ENCODE measurements at places on chromosomes 1 and 21. TPM values are rescaled to one million over a fixed set of nuclear protein-coding genes. Genes with fewer than 3 reads are reported as not detected.

GRCh38 chr1:28926629-28927265 is 12.4 kb downstream of the EPB41 start:
- H3K4me3 ChIP-seq: peak overlapping the region; percentile 53
- DNase-seq: peak; percentile 24
- H3K27me3 ChIP-seq: no peaks in the 10 kb centered on the region
- peaks cover 2% of the 10 kb centered on the region for H3K36me3 ChIP-seq
- peak overlapping the region; percentile 94 for H3K27ac ChIP-seq

- H3K4me1 ChIP-seq: peaks cover 3% of the 10 kb centered on the region
- no peak for DNase-seq
- H3K27ac ChIP-seq: no peak overlapping the region
- no peak overlapping the region for H3K4me3 ChIP-seq
Measured at GRCh38 chr1:28792644-28793121, 19.3 kb upstream of the OPRD1 start.

GRCh38 chr1:166960858-166961474 is 14.4 kb downstream of the ILDR2 start:
- H3K4me3 ChIP-seq: no peak overlapping the region
- peaks cover 14% of the 10 kb centered on the region for H3K27me3 ChIP-seq
- no peaks in the 10 kb centered on the region for H3K36me3 ChIP-seq
- H3K4me1 ChIP-seq: no peaks in the 10 kb centered on the region
- H3K27ac ChIP-seq: no peak overlapping the region

GRCh38 chr1:187032982-187033692 is 204.4 kb downstream of the PLA2G4A start:
- no peak overlapping the region for H3K4me3 ChIP-seq
- H3K36me3 ChIP-seq: no peaks in the 10 kb centered on the region
- no peak for DNase-seq
- H3K27me3 ChIP-seq: peaks cover 2% of the 10 kb centered on the region
- H3K27ac ChIP-seq: no peak overlapping the region
- no peaks in the 10 kb centered on the region for H3K4me1 ChIP-seq

Gene SYT6
- not detected for total RNA-seq

GRCh38 chr1:22673486-22674409 is 20.7 kb downstream of the C1QB start:
- peak; percentile 58 for DNase-seq
- no peaks in the 10 kb centered on the region for H3K4me1 ChIP-seq
- H3K36me3 ChIP-seq: no peaks in the 10 kb centered on the region
- H3K27me3 ChIP-seq: peaks cover 32% of the 10 kb centered on the region

- no peak for DNase-seq
- H3K4me3 ChIP-seq: no peak overlapping the region
- H3K4me1 ChIP-seq: peaks cover 20% of the 10 kb centered on the region
- H3K27ac ChIP-seq: no peak overlapping the region
- H3K27me3 ChIP-seq: peaks cover 2% of the 10 kb centered on the region
Measured at GRCh38 chr1:206015071-206015470, 8.6 kb downstream of the CTSE start.

Gene CCDC17
- 1.0 TPM for total RNA-seq

DNA sequence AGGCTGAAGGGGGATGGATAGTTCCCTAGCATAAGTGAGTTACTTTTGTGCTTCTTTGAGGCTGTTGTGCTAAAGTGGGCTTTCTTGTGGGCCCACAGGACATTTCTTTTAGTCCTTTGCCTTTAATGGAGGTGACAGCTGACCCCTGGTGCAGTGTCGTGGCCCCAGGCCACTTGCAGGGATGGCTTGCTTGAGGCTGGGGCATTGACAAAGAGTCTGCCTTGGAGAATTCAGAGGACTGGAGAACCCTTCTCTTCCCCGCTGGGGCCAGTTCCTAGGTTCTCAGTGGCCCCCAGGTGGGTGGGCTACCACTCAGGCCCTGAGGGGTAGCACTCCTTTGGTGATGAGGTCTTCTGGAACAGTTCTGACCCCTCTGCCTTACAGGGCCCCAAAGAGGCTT is 12.8 kb downstream of the ABCG1 start:
- no peaks in the 10 kb centered on the region for H3K27me3 ChIP-seq
- peak overlapping the region; percentile 97 for H3K27ac ChIP-seq
- peaks cover 24% of the 10 kb centered on the region for H3K36me3 ChIP-seq
- peaks cover 94% of the 10 kb centered on the region for H3K4me1 ChIP-seq

GRCh38 chr1:248696261-248696660 is 6.3 kb downstream of the OR14I1 start:
- H3K27me3 ChIP-seq: peaks cover 10% of the 10 kb centered on the region
- no peaks in the 10 kb centered on the region for H3K36me3 ChIP-seq
- no peak overlapping the region for H3K4me3 ChIP-seq
- DNase-seq: peak; percentile 24

DNA sequence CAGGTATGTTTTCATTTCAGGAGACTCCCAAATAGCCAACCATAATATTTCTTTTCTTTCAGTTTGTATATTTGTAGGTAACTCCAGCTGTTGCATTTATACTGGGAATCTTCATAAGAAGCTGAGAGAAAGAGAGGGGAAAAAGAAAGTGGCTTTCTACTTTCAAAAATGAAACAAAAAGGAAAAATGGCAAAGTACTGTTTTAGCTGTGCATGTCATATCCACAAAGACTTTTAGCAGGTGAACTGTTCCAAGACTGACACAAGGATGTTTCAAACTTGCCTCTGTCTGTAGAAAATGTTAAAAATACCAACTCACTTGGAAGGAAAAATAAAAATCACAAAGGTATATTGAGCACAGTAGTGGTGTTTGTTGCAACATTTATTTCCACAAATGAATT is 41.9 kb upstream of the CACYBP start:
- DNase-seq: no peak
- H3K4me3 ChIP-seq: no peak overlapping the region
- H3K27ac ChIP-seq: peak overlapping the region; percentile 55
- no peaks in the 10 kb centered on the region for H3K27me3 ChIP-seq
- peaks cover 35% of the 10 kb centered on the region for H3K4me1 ChIP-seq
- H3K36me3 ChIP-seq: peaks cover 2% of the 10 kb centered on the region
